Right atrium auricular region (tissue), 2 donors: ENCODE measurements at places on chromosomes 16 and 17.

DNA sequence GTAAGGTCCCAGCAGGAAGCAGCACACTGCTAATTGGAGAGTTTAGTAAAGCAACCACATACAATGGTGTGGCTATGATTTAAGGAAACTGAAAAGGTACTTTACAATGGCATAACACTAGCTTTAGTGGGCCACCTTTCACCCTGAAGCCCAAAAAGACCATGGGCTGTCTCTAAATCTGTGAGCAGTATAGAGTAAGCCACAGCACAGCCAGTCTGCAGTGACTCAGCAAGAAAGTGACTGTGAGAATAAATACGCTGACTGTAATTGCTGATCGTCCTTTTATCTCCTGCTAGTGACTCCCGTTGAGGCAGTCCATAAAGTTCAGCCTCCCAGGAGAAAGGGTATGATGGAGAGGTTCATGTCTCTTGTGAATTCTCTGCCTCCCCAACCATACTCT lies 679.8 kb upstream of the KIF2B start:
- DNase-seq = no peak

DNA sequence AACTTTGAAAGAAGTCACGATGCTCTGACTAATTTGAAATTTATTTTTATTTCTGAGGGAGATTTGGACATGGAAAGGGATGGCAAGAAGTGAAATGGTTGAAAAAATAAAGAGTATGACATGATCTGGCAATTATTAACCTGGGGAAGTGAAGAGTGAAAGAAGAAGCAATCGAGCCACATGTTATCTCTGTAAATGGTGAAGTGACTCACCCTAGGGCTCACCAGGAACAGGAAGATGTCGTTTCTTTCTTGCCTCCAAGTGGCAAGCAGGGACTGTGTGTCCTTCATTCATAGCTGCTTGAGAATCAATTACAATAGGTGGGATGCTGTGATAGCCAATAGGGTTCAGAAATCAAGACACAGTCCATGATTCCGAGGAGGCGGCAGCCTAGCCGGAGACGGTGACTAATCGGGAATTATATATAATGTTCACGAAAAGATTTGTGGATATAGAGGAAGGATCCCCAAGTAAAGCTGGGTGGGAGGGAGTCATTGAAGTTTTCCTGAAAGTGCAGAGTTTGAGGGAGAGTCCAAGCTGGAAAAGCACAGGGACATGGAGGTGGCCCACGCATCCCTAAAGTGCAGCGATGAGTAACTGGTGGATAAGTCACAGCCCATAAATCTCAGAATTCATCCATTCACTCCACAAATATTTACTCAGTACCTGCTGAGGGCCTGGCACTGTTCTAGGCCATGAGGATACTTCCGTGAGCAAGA lies 18.2 kb upstream of the KRT20 start:
- DNase-seq = no peak

DNA sequence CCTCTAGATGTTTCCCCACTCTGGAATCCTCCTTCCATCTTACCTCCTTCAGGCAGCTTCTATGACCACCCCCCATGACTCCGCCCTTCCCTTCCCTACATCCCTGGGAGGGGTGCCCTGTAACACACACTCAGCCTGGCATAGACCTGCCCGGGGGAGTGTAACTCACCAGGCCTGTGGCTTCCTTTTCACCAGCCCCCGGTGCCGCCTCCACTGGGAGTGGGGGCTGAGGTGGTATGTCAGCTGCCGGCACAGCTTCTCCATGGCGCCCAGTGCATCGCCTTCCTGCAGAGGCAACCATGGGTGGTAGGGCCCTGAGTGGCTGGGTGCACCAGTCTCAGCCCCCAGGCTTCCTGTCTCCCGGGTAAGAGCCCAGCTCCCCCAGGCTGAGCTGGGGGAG lies 32.3 kb downstream of the TRPV2 start:
- no peak for DNase-seq

GRCh38 chr16:7820816-7821215 lies 488.2 kb downstream of the RBFOX1 start:
- no peak for DNase-seq
